ENCODE measurements at places on chromosomes 13 and 19. TPM values are rescaled to one million over a fixed set of nuclear protein-coding genes. Genes with fewer than 3 reads are reported as not detected.

- no peak for DNase-seq
Measured at GRCh38 chr13:71801781-71802180, 65.2 kb downstream of the DACH1 start.

- DNase-seq = peak; percentile 93
Measured at GRCh38 chr19:6736169-6736916, 1.0 kb downstream of the GPR108 start.

- DNase-seq = no peak
Measured at GRCh38 chr13:29539856-29540255, 55.6 kb downstream of the SLC7A1 start.

- peak; percentile 19 for DNase-seq
Measured at GRCh38 chr13:109900320-109900719, 113.9 kb upstream of the IRS2 start.

DNA sequence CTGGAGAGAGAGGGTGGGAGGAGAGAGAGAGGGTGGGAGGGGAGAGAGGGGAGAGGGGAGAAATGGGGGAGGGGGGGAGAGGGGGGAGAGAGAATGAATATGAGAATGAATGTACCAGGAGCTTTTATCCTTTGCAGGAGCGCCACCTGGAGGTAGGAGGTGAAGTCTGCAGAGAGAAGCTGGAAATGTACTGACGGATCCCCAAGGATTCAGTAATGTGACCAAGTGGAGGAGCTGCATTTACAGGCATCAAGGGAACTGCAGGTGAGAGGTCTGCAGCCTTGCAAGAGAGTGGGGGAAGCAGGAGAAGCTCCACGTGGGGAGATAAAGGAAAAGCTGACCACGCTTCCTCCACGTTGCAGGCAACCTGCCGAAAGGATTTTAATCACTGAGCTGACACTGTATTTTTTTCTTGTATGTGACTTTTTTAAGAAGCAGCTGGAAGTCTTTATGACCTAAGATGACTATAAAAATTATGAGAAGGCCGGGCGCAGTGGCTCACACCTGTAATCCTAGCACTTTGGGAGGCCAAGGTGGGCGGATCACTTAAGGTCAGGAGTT lies 33.7 kb downstream of the VSTM1 start:
- peak; percentile 22 for DNase-seq

DNA sequence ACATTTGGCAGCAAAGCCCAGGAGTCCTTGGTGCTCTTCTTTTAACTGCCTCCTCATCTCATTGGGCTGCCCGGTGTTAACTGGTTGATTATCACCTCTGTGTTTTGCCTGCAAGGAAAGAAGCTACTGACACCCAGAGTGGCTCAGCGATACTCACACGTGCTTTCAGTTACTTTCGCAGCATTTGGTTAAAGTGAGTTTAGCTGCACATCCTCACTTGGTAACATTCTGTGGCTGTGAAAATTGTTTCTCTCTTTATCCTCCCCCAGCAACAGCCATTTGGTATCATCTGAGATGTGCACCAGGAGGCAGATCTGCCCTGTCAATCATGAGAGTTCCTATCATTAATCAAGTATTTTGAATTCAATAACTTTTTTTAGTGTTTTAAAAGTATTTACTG lies 44.6 kb upstream of the GPR183 start:
- no peak for DNase-seq

- DNase-seq = peak; percentile 73
Measured at GRCh38 chr19:38233740-38234251, 9.8 kb upstream of the DPF1 start.

GRCh38 chr19:15111758-15112157 lies 4.6 kb downstream of the SYDE1 start:
- DNase-seq = no peak

DNA sequence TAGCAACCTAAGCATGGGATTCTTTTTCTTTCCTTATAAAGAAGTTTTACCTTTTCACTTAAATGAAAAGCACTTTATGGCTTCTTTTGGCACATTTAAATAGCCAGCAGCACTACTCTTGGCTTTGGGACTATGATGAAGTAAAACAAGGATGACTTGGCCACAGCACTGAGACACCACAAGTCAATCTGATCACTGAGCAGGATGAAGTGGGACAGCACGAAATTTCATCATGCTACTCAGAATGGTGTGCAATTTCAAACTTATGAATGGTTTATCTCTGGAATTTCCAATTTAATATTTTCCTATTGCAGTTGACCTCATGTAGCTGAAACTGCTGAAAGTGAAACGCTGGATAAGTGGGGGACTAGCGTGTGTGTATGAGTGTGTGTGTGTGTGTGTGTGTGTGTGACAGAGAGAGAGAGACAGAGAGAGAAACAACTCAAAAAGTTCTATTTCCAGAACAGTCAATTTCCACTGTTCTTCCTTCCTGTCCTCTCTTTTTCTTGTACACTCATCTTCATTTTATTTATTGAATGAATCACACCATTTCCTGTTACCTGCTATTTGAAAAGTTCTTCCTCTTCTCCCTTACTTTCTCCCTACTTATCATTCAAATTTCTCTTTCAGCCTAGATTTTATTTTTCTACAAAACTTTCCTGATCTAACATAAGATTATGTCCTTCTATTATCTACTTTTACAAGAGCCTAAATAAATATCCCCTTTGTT lies 414.2 kb upstream of the MIR17HG start:
- no peak for DNase-seq

DNA sequence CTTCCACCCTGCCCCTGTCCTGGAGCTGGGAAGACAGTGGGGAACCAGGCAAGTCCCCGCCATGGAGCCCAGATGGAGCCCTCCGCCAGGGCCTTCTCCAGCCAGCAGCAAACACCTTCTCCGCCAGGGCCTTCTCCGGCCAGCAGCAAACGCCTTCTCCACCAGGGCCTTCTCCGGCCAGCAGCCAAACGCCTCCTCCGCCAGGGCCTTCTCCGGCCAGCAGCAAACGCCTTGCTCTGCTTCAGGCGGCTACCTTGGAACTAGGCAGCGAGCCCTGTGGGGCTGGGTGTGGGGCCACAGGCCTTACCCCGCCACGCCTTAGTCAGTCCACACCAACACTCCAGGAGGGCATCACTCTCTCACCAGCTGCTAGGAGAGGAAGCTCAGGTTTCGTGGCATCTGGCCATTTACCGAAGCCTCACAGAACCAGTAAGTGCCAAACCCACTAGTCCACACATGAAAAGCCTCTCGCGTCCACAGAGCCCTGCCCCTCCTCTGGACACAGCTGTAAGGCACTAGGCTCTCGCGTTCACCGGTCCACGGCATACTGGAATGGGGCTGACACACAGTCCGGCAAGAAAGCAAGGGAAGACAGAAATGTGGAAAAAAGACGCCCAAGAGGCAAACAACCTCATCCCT lies 41.0 kb downstream of the MLLT1 start:
- DNase-seq = no peak

- DNase-seq = no peak
Measured at GRCh38 chr13:99275093-99275469, 16.9 kb upstream of the GPR18 start.

GRCh38 chr13:21006141-21007005 lies 55.0 kb downstream of the LATS2 start:
- no peak for DNase-seq

GRCh38 chr13:40341096-40341471 lies 325.4 kb downstream of the FOXO1 start:
- DNase-seq = no peak

DNA sequence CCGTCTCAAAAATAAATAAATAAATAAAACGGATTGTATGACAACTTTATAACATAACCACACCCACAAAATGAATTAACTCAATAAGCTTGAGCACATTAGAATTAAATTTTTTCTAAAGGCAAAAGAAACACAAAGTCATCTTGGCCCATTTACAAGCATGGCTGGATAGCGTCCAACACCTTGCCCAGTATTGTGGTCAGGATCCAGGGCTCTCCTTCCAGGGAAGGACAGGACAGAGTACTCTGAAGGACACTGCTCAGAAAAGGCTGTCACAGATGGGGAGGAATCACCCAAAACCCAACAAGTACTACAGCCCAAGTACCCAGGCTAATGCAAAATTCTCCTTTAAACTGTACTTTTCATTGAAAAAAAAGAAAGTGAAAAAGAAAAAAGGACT lies 27.1 kb downstream of the SUGP2 start:
- DNase-seq = no peak

DNA sequence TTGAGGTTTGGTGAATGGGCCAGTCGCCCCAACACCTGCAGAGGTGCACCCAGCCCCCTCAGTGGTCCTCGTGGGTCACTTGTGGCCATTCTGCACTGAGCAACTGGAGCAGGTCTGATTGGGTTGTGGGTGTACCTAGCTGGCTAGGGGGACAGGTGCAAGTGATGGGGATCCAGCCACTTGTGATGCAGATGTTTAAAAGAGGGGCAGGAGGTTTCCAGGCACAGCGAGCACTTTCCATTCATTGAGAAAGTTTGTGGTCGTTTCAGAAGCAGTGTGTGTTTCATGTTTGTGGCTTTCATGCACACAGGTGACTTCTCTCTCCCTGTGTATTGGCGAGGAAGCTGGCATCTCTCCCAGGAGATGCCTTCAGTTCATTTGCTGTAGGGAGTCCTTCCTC lies 34.7 kb downstream of the TSSK6 start:
- no peak for DNase-seq

DNA sequence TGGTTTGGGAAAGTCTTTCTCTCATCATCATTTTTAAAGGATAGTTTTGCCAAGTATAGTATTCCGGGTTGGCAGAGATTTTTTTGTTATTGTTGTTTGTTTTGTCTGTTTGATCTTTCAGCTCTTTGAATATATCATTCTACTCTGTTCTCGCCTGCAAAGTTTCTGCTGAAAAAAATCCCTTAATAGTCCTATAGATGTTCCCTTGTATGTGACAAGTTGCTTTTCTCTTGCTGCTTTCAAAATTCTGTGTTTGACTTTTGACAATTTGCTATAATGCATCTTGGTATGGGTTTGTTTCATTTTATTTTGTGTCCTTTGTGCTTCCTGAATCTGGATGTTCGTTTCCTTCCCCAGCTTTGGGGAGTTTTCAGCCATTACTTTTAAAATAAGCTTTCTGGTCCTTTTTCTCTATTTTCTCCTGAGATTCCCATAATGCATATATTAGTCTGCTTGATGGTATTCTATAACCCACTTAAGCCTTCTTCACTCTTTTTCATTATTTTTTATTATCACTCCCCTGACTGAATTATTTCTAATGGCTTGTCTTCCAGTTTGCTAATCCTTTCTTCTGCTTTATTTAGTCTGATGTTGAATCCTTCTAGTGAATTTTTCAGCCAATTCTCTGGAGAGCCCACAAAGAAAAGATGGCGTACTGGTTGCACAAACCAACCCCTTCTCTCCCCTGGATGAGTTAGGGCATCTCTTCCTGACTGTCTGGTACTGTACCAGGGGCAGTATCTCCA lies 14.6 kb downstream of the ZNF569 start:
- no peak for DNase-seq

GRCh38 chr13:39602277-39602613 lies 748 bp downstream of the LHFPL6 start:
- no peak for DNase-seq

DNA sequence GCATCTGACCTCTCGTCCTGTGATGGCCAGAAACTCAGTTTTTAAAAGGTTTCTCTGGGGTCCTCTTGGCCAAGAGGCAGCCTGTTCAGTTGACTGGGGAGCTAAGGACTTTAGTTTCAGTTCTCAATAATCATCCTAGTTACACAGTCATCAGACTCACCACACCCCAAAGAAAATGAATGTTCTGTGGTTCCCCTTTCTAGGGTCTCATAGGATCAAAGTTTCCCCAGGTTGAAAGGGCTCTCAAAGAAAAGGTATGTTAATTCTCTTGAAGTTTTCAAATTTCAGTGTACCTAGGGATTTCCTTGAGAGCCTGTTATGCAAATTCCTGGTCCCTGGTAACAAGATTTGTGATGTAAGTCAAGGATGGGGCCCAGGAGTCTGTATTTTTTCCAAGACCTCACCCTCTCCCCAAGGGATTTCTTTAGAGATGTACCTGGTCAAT lies 94.9 kb downstream of the FAM216B start:
- DNase-seq = no peak

GRCh38 chr13:69168436-69168835 lies 939.2 kb upstream of the ATXN8OS start:
- DNase-seq = no peak

GRCh38 chr13:53863520-53863919 lies 834.9 kb downstream of the OLFM4 start:
- DNase-seq = no peak

DNA sequence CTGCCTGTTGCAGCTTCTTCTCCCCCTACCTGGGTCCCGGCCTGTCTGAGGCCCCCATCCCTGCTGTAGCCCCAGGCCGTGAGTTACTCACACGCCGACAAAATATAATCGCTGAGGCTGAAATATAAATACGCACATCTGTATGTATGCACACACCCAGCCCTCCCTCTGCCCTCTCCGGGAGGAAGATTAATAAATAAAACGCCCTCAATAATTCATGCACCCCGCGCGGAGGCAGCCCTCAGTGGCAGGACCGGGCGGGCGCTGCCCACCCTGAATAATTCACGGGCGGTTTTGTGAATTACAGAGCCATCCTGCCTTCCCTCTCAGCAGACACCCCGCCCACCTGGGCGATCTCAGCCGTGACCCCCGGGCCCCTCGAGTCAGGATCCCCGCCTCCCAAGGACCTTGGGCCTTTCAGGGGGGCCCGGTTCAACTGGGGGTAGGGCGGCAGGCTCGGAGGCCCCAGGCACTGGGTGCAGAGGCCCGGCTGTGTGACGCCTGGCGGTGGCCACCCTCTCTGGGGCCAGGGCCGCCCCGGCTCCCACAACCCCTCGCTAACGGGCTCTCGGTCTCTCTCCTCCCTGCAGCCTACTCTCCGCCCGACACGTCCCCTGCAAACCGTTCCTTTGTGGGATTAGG lies 24.2 kb downstream of the SMIM24 start:
- peak; percentile 40 for DNase-seq

GRCh38 chr19:10474962-10475451 lies 28.1 kb downstream of the KEAP1 start:
- DNase-seq = no peak

GRCh38 chr13:107025991-107026390 lies 458.1 kb upstream of the ARGLU1 start:
- DNase-seq = peak; percentile 85

- DNase-seq = no peak
Measured at GRCh38 chr19:2542341-2543069, 66.6 kb downstream of the GADD45B start.

MZF1 gene
- 11.1 TPM for total RNA-seq

FGF9 gene
- 4.1 TPM for total RNA-seq

ZNF471 gene
- 12.8 TPM for total RNA-seq

PRSS57 gene
- not detected for total RNA-seq

MRPS12 gene
- total RNA-seq = 29.4 TPM

NLRP11 gene
- 0.48 TPM for total RNA-seq

FAM98C gene
- total RNA-seq = 6.7 TPM

CYP2A6 gene
- not detected for total RNA-seq

TMEM145 gene
- total RNA-seq = not detected

KLK15 gene
- total RNA-seq = 1.2 TPM

KIR2DL4 gene
- total RNA-seq = not detected

NPHS1 gene
- 0.48 TPM for total RNA-seq

TNFRSF19 gene
- total RNA-seq = 11.8 TPM
